ENCODE measurements at places on chromosomes 4 and X. TPM values are rescaled to one million over a fixed set of nuclear protein-coding genes. Genes with fewer than 3 reads are reported as not detected.

Gene CT45A3
- not detected for total RNA-seq

Gene C1QTNF7
- 0.16 TPM for total RNA-seq

Gene ALAS2
- not detected for total RNA-seq

Gene CFP
- total RNA-seq, result 0.18 TPM

Gene FDCSP
- not detected for total RNA-seq

Gene ENAM
- total RNA-seq, result not detected

Gene FAM241A
- total RNA-seq, result 3.4 TPM

Gene EPGN
- not detected for total RNA-seq

Gene HMGN5
- 0.16 TPM for total RNA-seq

Gene RAB40A
- total RNA-seq, result 0.16 TPM

Gene NAA11
- not detected for total RNA-seq

Gene MAGEA12
- not detected for total RNA-seq

Gene NRK
- 9.6 TPM for total RNA-seq

Gene JCHAIN
- total RNA-seq, result not detected

Gene HERC6
- total RNA-seq, result 1.8 TPM

Gene MND1
- total RNA-seq, result 2.3 TPM

Gene VEGFD
- not detected for total RNA-seq

Gene WWC2
- 24.0 TPM for total RNA-seq

Gene NHS
- under 0.01 TPM for total RNA-seq

Gene NLGN4X
- total RNA-seq, result 0.49 TPM

Gene HTN3
- not detected for total RNA-seq

Gene NAT8L
- total RNA-seq, result 0.36 TPM

Gene SPATA18
- 3.7 TPM for total RNA-seq

Gene GPRIN3
- total RNA-seq, result 0.18 TPM

Gene PTPN13
- 9.9 TPM for total RNA-seq

Gene L1CAM
- 8.6 TPM for total RNA-seq

Gene MAGEA11
- total RNA-seq, result not detected

Gene TKTL1
- total RNA-seq, result not detected

Gene CFI
- 10.7 TPM for total RNA-seq

Gene PDGFRA
- 240 TPM for total RNA-seq

Gene FANCB
- 1.8 TPM for total RNA-seq

Gene ZNF827
- total RNA-seq, result 7.5 TPM

Gene AASDH
- total RNA-seq, result 7.9 TPM

All from cardiac atrium fibroblast (primary cell).